ENCODE measurements at places on chromosomes 12 and 14.
A peak's percentile ranks its signal among the peaks of the same experiment; 100 is the strongest.

GRCh38 chr12:89140602-89141238 is 211.6 kb downstream of the DUSP6 start:
- no peak for DNase-seq

DNA sequence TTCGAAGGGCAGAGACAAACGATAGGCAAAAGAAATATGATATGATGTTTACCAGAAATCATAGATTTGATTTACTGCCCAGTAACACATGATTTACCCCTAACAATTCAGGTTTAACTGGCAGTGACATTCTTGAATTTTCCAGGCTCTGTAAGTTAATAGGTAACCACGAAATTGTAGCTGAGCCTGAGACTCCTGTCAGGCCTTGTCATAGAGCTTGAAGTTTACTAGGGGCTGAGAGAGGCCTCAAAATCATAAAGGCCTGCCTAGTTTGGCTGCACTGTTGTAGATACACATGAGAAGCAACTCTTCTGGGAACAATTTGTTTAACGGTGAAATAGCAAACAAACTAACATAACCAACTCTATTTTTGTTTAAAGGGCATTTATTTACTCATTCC is 3.3 kb downstream of the ERP27 start:
- no peak for DNase-seq

DNA sequence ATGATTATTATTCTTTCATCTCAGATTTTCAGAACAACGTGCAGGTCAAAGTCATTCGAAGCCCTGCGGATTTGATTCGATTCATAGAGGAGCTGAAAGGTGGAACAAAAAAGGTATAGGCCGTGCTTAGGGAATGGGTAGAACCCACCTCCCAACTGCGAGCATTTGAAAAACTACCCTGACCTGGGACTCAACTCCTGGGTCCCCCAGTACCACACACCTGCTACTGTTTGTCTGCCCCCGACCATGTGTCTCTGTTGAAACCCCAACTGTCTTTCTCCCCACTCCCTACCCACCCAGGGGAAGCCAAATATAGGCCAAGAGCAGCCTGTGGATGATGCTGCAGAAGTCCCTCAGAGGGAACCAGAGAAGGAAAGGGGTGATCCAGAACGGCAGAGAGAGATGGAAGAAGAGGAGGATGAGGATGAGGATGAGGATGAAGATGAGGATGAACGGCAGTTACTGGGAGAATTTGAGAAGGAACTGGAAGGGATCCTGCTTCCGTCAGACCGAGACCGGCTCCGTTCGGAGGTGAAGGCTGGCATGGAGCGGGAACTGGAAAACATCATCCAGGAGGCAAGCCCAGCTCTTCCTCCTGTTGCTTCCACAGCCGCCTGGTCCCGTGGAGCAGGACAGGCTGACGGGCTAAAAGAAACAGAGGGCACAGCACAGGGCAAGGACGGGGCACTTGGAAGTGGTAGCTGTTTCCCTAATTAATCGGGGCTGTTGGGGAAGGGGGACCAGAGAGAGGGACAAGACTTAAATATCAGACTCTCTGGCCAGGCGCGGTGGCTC is 20.5 kb downstream of the AGAP2 start:
- no peak for DNase-seq

GRCh38 chr12:121762269-121762668 is 31.2 kb downstream of the RHOF start:
- no peak for DNase-seq

DNA sequence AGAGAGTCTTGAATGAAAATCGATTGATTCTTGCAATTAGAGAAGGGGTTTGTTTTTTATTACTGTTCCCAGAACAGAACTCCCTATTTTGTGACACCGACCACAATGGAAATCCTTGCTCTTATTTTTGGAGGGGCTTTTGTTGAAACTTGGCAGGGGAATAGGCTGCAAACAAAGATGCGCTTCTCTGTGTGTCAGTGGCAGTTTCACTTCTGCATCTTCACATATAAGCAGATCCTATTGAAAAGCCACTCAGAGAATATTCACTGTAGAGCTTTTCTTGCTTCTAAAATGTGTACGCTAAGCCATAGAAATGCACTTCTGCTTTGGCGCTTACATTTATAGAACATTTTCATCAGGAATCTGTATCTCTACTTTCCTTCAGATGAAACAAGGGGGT is 1822.4 kb upstream of the SEL1L start:
- no peak for DNase-seq

- DNase-seq, result peak; percentile 66
These were observed 26.9 kb upstream of the LGALS3 start for GRCh38 chr14:55102141-55102621.

DNA sequence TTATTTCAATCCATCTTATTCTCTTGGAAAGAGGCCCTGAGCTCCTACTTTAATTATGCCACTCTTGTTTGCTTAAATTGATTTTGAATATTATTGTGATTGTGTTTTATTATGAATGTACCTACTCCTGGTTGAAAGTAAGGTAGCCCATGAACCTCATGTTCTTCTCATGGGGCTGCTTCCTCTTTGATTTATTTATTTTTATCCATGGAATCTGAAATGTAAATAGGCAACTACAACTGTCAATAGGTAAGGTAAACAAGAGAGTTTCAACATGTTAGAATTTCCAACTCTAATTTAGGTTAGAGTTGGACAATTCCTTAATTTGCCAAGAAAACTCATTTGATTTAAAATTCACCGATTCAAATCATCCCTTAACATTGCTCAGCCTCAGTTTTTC is 16.2 kb downstream of the TPH2 start:
- DNase-seq, result no peak

DNA sequence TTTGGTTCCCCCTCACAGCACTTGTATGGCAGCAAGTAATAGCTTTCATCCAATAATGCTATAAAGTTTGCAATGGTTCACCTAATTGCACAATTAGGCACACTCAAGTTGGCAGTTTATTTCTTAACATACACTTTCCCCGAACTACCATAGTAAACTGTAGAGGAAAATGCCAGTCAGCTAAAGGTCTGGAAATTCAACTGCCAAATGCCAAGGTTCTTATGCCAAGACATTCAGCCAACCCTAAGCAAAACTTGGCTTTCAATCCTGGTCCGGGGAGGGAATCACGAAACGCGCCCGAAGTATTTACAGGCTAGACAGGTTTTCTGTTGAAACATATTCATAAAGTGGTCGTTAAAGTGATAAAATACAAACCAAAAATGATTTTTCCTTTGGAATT is 1512.4 kb upstream of the FLRT2 start:
- DNase-seq, result no peak

DNA sequence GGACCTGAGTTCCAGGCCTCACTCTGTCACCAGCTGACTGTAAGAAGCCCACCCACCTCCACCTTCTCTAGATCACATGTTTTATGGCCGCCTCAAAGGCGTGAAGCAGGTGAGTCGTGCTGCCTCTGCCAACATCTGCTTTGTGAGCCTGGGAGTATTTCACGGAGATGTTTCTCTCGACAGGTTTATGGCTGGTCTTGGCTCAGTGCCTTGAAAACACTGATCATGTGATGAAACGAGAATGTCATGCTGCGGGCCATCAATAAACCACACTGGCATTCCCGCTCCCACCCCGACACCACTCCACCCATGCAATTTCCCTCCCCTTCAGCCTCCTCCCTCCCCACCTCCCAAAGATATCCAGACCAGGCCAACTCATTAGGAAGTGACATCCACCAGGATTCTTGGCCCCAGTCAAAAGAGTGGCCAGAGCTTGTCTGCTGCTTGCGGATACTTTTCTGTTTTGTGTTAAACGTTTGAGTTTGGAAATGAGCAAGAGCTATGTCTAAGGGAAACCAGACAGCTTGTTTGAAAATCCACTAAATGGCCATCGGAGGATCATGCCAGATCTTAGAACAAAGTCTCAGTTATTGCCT is 53.8 kb upstream of the NTF3 start:
- no peak for DNase-seq

DNA sequence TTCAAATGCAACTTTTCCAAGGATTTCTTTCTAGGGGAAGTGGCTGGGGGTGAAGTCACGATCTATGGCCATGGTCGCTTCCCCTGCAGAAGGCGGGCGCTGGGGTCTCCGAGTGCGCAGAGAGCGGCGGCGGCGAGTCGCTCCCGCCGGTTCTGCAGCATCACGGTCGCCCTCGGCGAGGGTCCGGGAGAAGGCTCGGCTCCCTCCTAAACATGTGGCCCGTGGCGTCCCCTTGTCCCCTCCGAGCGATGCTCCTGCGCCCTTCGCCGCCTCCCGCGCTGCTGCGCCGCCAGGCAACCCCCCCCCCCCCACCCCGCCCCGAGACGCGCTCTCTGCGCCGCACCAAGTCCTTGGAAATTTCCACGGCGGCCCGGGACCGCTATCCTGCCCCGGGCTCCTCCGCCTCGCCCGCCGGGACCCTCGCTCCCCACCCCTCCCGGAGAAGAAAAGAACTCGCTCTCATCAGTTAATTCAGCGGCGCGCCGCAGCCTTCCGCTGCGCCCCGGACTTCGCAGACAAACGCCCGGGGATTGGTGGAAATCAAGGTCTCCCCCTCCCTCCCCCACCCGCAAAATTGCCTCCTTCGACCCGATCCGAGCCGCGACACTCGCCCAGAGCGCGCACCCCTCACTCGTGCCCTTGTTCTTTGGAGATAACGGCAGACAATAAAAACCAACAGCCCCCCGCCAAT is at the start of gene ST8SIA1:
Gene ST8SIA1 (minus strand): TSS at position 298 of the 691 bp plus-strand sequence. CDS start 475 bp downstream, outside the sequence.
- DNase-seq, result peak; percentile 59

GRCh38 chr12:66548338-66549049 is 130.4 kb downstream of the GRIP1 start:
- DNase-seq, result no peak

- DNase-seq, result no peak
These were observed 5.0 kb upstream of the RFLNA start for GRCh38 chr12:124289634-124290600.

DNA sequence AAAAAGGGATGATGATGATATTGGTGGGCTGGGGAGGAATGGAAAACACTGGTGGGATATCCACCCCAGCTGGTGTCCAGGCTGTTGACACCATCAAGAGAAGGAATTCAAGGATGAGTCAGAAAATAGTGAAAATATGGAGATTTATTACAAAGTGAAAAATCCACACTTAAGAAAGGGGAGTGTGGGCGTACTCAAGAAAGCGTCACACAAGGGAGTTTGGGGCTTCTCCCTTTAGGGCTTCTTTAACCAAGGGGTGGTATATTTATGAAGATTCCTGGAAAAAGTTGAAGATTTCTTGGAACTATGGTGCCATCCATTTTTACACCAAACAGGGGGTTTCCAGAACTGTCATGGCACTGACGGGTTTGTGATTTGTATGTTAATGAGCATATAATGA is 63.1 kb upstream of the ARID2 start:
- no peak for DNase-seq

- DNase-seq, result no peak
These were observed 342.5 kb upstream of the KITLG start for GRCh38 chr12:88922816-88923215.

- DNase-seq, result no peak
These were observed 42.3 kb downstream of the SENP1 start for GRCh38 chr12:48063530-48063929.

GRCh38 chr12:110010853-110011723 is 11.9 kb downstream of the ANKRD13A start:
- DNase-seq, result peak; percentile 54

GRCh38 chr14:61644175-61644574 is 51.1 kb upstream of the HIF1A start:
- DNase-seq, result no peak

DNA sequence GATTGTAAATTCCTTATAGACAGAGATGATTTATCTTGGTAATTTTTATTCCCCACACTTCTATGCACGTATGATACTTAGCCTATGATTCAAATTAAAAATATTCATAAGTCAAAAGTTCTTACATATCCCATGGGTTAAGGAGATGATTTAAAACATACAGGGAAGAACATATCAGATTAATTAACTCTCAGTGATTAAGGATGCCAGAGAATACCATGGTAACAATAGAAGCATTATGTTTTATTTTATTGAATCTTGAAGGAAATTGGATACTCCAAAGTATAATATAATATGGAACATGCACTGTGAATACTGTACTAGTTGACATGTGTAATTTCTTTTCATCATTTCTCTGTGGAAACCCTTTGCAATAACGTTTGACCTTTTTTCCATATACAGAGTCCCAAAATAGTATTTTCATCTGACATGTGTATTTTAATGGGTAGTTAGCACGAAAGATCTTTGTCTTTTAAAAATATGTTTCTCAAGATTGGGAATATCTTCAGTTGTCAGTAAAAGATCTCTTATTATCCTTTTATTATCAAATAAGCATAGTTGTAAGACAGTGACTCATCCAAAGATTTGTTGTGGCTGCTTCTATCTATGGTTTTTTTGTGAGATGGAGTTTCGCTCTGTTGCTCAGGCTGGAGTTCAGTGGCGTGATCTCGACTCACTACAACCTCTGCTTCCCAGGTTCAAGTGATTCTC is 166.7 kb downstream of the RAD51B start:
- DNase-seq, result no peak

DNA sequence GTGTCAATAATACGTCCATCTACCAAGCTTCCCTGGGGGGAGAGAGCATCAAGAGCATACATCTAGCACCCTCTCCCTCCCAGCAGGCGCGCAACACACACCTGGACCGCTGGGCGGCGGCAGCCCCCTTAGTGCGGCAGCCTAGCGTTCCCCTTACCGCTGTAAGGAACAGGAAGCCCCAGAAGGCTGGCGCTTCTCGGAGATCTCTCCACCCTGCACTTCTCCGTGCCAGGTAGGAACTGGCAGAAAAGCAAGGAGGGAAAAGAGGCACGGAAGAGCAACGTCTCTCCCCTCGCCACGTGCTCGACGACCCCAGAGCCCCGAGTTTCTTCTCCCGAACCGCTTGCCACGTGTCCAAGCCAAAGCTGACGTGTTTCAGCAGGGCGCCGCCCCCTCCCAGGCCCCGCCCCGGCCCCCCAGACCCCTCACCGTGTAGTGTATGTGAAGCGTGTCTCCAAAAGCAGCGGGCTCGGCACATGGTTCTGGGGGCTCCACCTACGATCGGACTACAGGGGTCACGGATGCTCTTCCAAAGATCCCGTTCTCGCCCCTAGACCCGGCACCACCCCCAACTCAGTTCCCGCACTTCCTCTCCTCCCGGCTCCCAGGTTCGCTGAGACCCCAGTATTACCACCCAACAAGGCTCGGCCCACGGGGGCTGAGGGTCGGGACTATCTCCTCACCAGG is 532 bp downstream of the FKBP11 start:
- DNase-seq, result peak; percentile 92

GRCh38 chr12:48050174-48050573 is 45.9 kb upstream of the COL2A1 start:
- no peak for DNase-seq

GRCh38 chr12:102702447-102703114 is 214.5 kb downstream of the PAH start:
- peak; percentile 60 for DNase-seq

- no peak for DNase-seq
These were observed 85.9 kb downstream of the PTGER2 start for GRCh38 chr14:52399921-52400595.

GRCh38 chr12:51536159-51536558 is 54.9 kb upstream of the SCN8A start:
- no peak for DNase-seq

DNA sequence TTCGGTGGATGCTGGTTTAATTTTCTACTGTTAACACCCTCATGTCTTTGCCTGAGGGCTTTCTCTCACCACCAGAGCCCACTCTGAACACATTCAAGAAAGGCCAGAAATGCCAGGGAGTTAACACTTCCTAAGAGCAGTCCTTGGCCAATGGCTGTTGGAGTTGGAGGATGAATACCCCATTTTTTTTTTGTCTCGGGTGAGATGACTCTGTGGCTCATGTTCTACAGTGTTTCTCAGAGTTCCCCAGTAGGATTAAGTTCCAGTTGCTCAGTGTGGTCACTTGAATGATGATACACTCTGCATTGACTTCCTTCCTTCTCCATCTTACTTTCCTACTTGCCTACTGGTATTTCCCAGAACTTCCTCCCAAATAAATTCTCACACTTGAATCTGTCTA is 65.8 kb downstream of the FOS start:
- no peak for DNase-seq

Data from activated CD8-positive, alpha-beta memory T cell treated with anti-CD3 and anti-CD28 coated beads for 24 hours (primary cell).